Epithelial cell of proximal tubule (primary cell): ENCODE measurements at places on chromosomes 16 and 17.

DNA sequence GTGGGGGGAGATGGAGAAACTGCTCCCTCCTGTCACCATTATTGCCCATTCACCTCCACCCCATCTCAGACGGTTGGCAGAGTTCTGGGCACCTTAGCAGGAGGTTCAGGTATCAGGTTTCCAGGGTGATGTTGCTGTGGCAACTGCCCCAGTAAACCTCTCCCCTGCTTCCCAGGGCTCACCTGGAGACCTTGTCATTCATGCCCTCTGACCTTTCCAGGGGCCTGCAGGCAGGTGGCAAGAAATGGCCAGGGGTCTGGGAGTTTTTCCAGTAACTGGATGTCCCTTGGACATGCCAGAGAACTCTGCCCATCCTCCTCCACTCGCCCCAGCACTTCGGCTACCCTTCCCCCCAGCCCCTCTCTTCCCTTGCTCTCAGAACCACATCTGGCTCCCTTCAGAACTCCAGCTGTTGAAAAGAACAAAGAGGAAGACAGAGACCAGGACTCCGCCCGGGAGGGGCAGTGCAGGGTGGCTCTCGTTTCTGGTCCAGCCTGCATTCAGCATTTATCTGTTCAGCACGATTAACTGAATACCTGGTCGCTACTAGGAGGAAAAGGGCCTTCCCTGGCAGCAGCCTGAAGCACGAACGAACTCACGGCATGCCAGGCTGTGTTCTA lies 8.5 kb downstream of the MLLT6 start:
- DNase-seq = no peak

GRCh38 chr17:65753348-65753747 lies 191.9 kb upstream of the AXIN2 start:
- no peak for DNase-seq

DNA sequence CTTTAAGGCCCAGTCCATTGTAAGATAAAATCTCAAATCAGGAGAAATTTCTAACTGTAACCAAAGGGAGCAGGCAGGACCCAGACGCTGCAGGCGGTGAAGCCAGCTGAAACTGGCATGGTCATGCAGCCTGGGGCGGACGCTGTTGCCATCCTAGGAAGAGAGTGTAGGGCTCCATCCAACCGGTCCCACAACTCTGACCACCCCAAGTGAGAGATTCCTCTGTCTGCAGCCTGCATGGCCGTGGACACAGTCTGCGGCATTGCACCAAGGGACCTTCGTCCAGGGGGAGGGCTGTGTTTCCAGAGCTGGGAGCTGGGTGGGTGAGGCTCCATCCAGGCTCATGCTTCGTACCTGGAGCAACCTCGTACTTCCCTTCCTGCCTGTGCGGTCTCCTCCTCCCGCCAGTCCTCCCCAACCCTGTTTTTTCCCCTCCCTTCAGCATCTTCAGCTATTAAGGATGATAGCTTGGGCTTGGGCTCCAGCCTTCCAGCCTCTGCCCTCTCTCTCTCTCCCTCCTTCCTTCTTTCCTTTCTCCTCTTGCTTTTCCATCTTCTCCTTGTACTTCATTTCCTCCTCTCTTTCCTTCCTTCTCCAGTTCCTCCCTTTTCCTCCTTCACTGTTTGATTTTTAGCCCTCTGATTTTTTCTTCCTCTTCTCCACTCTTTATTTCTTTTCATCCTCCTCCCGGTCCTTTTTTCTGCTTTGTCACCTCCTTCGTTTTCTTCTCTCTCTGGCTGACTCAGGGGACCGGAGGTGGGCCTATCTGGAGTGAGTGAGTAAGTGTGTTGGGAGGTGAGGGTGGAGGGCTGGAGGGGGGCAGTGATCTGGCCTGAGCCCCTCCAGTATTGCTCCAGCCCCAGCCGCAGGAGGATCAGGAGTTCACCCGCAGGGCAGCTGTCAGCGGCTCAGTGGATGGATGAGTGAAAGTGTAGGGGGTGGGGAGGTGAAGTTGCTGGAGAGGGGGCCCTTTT lies 17.0 kb upstream of the LHX1 start:
- DNase-seq = no peak

DNA sequence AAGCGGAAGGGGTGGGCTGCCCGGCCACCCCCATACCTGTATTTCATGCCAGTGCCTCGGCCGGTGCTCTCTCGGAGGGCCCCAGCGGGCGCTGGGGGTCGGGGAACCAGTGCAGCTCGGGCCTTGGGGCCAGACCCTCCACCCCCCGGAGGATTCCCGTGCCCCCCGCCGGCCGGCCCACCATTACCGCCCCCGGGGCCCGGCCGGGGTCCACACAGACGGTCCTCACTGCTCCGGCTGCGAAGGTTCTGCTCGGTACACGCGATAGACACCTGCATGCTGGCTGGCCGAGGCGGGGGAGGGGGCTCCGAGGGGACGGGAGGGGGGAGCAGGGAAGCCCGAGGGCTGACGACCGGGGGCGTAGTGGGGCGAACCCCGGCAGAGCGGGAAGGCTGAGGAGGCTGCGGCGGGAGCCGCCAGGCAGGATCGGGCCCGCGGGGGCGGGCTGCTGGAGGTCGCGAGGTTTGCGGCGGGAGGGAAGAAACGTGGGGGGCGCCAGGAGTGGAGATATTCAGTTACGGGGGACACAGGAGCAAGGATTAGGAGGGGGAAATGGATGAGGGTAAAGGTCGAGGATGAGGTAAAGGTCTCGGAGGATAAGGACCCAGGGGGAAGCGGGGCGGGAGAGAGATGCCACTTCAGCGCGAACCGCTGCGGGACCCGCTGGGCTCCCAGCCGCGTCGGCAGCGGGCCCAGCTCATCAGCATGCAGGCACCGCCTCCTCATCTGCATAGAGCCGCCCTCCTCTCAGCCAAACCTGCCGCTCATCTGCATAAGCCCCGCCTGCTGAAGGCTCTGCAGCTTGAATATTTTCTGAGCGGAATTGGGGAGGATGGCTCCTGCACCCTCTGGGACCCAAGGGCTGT lies at the start of gene KCNAB3:
Gene KCNAB3 (minus strand): TSS at position 699 of the 866 bp plus-strand sequence. CDS start 421 bp downstream, at position 278.
- no peak for DNase-seq

- DNase-seq = no peak
These were observed 206.9 kb downstream of the MAP2K4 start for GRCh38 chr17:12227547-12227946.

GRCh38 chr17:20066253-20066652 lies 57.1 kb downstream of the SPECC1 start:
- peak; percentile 59 for DNase-seq

DNA sequence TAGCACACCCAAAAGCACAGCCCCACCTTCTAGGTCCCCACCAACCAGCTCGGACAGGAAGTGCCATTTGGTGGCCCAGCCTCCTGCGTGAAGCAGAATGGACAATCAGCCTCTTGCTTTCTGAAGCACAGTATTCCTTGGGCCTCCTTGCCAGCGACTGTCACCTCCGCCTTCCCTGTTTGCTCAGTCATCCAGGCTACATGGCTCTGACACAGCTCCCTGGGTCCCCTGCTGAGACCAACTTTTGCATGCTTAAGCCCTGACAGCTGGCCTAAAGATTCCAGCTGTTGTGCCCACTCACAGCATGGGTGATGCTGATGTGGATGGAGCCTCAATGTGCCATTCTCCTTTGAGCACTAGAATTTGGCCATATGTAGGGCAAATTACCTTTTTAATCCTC lies 4.5 kb upstream of the CACNG5 start:
- no peak for DNase-seq
